ENCODE measurements at places on chromosomes 4 and X.

- DNase-seq, result no peak
Measured at GRCh38 chr4:141220271-141220670, 424 bp upstream of the ZNF330 start.

DNA sequence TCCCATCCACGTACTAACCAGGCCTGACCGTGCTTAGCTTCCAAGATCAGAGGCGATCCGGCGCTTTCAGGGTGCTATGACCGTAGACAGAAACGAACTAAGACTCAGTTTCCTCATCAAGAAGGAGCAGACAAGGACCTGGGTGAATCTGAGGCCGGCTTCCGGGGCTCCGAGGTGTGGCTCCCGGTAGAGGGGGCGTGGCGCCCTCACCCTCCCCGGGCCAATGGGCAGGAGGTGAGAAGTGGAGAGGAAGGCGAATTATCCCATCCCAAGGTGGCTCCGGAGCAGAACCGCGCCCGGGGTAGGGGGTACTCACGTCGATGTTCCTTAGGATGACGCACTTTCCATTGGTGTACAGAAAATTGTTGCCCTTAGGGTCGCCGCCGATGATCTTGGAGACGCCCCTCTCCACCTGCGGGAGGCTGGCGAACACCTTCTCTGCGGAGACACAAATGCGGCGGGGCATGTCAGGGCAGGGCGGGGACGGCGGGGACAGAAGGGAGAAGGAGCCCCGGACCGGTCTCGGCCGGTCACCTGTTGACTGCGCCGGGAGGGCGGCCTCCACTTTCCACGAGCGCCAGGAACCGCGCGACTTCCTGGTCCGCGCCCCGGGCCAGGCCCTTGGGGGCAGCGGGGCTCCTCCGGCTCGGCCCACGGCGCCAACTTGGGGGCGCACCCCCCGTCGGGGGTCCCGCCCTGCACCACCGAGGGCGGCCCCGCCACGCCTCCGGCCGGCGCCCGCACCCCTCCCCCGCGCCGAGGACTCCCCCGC lies 616 bp downstream of the WDR1 start:
- peak; percentile 72 for DNase-seq

DNA sequence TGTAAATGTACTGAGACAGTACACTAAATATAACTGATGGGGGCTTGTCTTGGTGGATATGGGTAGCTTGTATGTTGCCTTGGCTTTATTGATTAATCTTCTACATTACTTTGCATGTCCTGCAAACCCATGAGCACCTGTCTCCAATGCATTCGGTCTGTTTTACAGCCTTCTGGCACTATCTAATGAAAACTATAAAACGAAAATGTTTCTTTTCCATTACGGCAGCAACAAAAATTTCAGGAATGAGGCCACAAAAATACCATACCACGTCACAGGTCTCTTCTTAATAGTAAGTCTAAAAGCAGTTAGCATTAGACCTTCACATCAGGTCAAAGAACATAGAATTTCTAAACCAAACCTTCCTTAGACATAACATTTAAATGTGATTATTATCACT lies 49.8 kb downstream of the EDNRA start:
- no peak for DNase-seq

DNA sequence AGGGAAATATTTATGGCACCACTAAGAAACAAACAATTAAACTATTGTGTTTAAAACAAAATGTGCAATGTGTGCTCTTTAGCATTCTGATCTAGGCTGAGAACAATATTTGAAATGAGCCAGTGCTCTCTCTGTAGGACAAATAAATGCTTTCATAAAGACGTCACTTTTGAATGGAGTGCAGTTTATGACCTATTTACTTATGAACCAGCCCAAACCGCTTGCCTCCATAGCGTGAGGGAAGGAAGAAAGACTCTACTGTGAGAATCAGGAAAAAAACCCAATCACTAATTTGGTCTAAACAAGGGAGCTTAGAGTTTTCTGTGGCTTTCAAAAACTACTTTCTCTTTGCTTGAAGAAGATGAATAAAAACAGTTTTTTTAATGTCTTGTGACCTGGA lies 39.4 kb downstream of the SAT1 start:
- no peak for DNase-seq

GRCh38 chrX:1535241-1536041 lies 1.5 kb downstream of the P2RY8 start:
- DNase-seq, result no peak

- no peak for DNase-seq
Measured at GRCh38 chr4:173685831-173686210, 155.8 kb upstream of the HAND2 start.

DNA sequence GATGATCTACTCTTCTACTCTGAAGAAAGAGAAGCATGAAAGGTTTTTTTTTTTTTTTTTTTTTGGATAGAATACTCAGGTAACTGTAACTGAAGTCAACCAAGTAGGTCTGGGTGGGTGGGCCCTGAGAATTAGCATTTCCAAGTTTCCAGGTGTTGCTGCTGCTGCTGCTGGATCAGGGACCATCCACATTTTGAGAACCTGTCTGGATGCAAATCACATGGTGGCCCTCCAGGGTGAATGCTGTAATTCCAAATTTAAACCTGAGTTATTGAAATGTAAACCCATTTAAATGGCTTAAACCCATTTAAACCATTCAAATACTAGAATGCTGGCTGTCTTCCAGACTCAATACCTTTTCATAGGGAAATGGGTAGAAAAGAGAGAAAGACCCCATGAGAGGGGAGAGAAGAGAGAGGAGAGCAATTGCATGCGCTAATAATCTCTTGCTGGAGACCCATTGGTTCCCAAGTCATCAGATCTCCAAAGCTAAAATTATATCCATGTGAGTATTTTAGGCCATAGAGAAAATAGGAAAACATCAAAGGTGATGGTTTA lies 17.6 kb downstream of the SUPT20HL1 start:
- DNase-seq, result no peak

DNA sequence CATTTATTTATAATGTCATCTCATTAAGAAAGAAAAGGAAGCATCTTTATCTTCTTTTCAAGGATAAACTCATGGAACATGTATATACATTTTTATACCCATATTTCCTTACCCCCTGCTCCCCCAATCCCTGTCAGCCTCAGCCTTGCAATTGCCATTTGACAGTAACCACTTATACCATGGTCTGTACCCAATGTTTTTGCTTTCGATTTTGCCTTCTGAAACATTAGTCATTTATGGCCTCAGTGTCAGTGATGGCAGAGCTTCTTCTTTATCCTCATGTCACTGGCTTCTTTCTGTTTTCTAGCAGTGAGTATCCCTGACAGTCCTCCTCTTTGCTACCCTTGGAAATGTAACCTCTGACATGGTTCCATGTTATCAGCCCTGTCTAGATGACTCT lies 228.4 kb downstream of the SPRY1 start:
- DNase-seq, result no peak

GRCh38 chr4:126262665-126263064 lies 947.9 kb downstream of the FAT4 start:
- DNase-seq, result no peak

- no peak for DNase-seq
Measured at GRCh38 chr4:80492761-80493160, 157.2 kb downstream of the CFAP299 start.

DNA sequence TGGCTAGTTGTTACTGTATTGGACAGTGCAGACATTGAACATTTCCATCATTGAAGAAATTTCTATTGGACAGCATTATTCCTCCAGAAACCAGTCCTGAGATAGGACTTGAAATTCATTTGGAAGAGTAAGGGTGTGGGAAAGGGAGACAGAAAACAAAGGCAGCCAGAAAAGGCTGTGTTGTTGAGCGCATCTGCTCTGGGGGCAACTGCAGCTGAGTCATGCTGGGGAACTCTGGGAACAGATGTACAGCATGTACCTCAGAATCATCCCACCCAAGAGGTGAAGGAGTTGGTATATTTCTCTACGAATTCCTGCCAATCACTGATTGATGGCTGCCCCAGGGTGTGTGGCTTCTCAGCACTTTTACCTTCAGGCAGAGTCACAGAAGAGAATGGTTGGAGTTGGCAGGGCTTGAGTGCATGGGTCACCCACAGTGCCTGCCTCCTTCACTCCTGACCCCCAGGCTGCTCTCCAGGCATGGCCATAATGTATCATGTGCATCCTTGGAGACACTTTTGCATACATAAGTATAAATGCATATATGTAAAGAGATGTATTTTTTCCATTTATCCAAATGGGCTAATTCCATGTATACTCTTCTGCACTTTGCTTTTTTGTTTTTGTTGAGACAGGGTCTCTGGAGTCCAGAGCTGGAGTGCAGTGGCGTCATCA lies 39.4 kb downstream of the GEMIN8 start:
- DNase-seq, result no peak
